CD4-positive, alpha-beta T cell (primary cell): ENCODE measurements at places on chromosomes 11 and 22.

DNA sequence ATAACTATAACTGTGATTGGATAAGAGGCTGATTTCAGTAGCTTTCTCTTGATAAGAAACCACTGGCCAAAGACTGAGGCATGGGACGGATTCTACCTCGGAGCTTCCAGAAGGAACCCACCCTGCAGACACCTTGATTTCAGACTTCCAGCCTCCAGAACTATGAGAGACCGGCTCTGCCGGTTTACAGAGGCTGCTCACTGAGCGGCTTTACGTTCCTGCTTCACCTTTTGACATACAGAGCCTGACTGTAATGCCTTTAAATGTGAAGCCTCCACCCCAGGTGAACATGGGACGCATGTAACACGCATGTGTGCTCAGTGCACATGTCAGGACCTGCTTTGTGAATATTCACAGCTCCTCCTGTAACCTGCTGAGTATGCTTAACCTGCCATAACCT, 361.5 kb downstream of the CTTN start:
- DNase-seq = no peak

GRCh38 chr11:86787018-86787536, 13.3 kb upstream of the PRSS23 start:
- DNase-seq = no peak

DNA sequence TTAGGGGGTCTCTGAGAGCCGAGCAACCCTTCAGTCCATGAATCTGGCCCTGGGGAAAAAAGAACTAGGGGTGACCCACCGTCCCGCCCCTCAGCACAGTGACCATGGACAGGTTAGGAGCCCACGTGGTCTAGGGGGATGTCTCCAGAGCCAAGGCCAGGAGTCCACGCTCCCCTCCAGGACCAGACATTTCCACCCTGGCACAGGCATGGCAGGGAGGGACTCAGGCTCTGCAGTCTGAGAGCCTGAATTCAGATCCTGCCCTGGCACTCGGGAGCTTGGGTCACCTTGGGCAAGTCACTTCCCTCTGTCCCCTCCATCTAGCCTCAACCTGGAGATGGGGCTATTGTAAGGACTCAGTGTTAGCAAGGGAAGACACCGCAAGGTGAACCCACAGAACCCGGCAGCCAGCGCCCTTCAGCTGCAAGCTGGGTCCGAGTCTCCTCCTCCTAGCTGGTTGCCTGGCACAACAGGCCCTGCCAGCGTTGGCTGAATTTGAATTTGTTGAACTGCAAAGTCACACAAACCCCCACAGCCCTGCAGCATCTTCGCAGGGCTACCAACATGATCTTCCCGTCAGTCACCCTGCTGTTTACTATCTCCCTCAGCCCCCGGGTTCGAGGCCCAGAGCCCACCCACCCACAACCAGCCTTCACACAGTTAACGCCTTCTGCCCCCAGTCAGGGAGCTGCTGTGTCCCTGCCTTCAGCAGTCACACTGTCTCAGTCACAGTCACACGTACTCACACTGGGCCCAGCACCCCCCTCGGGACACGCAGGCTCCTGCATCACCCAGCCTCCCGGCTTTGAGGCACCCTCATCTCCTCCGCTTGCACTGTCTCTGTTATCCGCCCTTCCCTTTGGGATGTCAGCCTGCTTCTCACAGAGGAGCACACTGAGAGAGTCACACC, 603 bp upstream of the PDGFB start:
- DNase-seq = no peak

- DNase-seq = no peak
These were observed 4.7 kb downstream of the FADS2 start for GRCh38 chr11:61832754-61833153.

- DNase-seq = no peak
These were observed 17.9 kb upstream of the RRAS2 start for GRCh38 chr11:14376920-14377319.

DNA sequence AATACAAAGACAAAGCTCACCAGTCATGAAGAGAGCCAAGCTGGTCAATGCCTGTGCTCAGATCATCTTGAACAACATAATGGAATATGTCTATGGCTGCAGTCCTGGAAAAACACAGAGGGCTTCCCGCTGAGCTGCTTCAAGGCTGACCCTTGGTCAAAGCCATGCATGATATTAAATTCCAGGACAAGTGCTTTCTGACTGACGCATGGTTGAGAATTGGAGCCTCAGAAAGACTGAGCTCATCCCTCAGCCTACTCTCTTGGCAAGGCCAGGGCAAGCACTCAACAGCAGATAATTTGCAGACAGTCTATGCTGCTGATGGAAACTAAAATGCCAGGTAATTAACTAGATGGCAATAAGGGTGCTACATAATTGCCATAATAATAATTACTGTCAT, 89.2 kb downstream of the GALNT18 start:
- no peak for DNase-seq
